ENCODE measurements at places on chromosomes 1 and 21.

- no peak for DNase-seq
Measured at GRCh38 chr1:109877776-109878175, 32.9 kb upstream of the CSF1 start.

GRCh38 chr1:22506130-22506692, 54.6 kb downstream of the ZBTB40 start:
- DNase-seq, result no peak

DNA sequence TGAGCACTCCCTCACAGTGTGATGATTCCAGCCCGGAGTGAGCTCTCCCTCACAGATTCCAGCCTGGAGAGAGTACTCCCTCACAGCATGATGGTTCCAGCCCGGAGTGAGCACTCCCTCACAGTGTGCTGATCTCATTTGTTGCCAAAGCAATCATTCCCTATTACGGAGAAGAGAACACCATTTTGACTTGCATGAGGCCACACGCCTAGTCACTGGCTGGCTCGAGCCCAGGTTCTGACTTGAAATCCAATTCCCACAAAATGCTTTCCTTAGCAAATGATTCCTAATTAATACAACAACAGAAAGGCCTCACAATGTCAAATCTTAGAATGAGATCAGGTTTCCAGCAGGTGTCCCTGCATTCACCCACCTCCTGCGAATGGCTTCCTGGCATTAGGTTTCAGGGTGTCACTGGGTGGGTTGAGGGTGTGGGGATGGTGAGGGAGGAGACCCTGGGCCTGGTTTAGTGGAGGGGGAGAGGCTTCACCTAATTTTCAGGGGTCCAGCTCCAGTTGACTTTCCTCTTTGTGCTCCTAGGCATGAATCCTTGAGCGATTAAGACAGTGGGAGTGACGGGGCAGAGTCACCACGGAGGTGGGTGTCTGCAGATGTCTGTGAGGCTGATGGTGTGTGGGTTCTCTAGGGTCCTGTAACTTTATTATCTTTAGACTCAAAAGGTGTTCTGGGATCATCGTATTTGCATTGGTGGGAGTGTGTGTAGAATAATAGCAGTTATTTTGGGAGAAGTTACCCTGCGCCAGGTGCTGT, 158.5 kb downstream of the KCNJ6 start:
- DNase-seq, result no peak

- DNase-seq, result no peak
Measured at GRCh38 chr21:15421947-15422346, 307.8 kb upstream of the USP25 start.

- DNase-seq, result peak; percentile 79
Measured at GRCh38 chr1:36576118-36576517, 93.4 kb upstream of the CSF3R start.

DNA sequence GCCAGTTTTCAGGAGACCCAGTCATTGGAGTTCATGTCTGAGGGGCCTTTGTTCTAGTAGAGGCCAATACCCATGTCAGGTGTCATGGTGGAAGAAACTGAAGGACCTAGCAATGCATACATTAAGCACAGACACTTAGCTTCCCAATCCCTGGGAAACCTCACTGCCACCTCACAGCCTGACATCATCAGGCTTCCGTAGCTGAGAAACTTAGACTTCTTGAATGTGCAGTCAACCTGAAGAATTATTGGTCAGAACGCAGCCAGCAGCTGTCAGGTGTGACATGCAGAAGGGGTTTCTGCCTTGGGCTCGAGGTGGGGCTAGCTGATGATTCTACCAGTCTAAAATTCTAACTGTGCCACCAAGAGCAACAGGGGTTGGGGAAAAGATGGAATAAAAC, 1.9 kb upstream of the ITPKB start:
- DNase-seq, result no peak

- DNase-seq, result no peak
Measured at GRCh38 chr1:35350872-35351271, 82.4 kb downstream of the ZMYM4 start.
